ENCODE measurements at places on chromosomes 2 and 18.

GRCh38 chr2:157420771-157421323 lies 23.0 kb downstream of the CYTIP start:
- no peak for DNase-seq

DNA sequence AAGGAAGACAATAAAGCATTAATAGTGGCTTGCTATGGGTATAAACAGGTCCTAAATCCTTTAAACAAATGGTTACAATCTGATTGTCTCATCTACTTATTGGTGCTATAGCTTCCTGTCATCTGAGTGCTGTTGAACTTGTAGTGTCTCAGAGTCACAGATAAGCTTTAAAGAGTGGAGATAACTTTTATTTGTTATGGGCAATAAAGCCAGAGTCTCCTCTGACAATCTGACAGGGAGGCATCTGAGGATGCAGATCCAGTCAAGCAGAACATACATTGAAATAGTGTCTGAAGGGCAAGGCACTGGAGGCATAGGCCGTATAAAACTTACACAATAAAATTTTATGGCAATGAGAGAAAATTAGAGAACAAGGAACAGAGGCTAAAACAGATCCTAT lies 1132.4 kb upstream of the CDH2 start:
- DNase-seq: no peak

DNA sequence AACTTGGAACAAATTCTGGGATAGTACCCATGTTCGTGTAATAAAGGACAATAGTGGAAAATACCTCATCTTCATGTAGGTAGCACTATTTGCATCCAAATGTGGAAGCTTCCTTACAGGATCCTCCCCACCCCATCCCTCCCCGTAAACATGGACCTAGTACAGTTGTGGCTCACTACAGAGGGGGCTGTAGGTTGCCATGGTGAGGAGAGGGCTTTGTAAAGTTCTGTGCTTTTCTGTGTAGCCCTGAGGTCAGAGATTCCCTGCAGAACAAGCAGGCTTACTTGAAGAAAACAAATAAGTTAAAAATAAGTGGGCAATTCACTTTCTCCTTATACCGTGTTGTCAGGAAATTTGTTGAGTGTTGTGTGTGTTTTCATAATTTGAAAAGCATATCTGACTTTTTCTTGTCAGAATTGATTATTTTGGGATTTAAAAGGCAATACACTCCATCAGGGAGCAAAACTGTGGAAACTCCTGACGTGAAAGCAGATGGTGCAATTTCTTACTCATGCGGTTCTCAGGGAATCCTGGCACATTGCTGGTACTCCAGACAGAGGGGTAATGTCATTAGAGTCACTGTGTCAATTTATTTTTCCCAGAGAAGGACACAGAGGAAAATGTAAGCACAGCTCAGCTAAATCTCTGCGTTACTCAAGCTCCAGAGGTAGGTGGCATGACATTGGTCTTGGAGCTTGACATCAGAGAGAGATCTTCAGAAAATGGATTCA lies 174.2 kb upstream of the LHCGR start:
- no peak for DNase-seq

- DNase-seq: no peak
Observed at GRCh38 chr2:64770137-64770780, 116.5 kb upstream of the SERTAD2 start.

GRCh38 chr2:39093218-39093898 lies 27.5 kb downstream of the SOS1 start:
- no peak for DNase-seq

DNA sequence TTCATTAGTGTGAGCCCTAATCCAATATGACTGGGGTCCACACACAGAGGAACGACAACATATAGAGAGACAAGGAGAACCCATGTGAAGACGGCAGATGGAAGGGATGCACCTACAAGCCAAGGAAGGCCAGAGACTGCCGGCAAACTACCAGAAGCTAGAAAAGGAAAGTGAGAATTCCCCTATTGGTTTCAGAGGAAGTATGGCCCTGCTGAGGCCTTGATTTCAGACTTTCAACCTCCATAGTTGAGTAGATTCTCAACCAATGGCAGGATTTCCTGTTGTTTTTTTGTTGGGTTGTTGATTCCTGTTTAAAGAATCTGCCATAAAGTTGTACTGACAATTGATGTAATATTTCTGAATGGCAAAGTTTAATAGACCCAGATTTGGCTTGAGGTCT lies 241.5 kb downstream of the SATB2 start:
- no peak for DNase-seq
